ENCODE measurements at places on chromosomes 5 and 9.

DNA sequence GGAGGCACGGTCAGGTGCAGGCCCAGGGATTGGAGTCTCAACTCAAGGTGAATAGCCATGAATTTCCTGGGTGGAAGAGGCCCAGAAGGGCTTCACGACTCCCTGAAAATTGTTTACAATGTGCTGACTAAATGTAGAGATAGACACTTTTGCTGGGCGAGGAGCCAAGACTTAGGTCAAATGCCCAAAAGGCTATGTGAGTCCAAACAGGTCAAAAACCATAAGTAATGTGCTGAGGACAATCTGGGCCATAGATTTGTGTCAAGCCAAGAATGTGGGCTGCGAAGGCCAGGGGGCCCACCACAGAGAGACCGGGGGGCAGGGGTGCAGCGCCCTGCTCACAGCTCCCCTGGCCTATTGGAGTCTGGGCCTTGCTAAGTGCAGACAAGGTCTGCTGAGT is 197.8 kb downstream of the HSPA4 start:
- DNase-seq = no peak

DNA sequence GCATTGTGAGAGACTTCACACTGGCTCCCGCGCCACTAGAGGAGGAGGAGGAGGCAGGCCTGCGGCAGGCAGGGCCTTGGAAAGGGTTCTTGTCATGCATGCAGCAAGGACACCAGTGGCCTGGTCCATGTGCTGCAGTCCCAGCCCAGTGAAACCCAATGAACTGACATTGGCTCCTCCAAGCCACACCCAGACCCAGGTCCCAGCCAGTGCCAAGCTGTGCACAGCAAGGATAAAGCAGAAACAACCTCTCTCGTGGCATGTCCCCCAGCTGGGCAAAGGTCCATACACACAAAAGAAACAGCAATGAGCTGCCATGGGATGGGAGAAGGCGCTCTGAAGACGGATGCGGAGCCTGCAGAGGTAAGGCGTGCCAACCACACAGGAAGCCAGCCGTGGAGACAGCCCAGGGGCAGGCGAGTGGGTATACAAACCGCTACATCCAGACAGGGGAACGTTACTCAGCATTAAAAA is 89.2 kb downstream of the SEMA4D start:
- DNase-seq = no peak

- peak; percentile 49 for DNase-seq
Observed at GRCh38 chr9:14315875-14316601, 2.1 kb upstream of the NFIB start.

DNA sequence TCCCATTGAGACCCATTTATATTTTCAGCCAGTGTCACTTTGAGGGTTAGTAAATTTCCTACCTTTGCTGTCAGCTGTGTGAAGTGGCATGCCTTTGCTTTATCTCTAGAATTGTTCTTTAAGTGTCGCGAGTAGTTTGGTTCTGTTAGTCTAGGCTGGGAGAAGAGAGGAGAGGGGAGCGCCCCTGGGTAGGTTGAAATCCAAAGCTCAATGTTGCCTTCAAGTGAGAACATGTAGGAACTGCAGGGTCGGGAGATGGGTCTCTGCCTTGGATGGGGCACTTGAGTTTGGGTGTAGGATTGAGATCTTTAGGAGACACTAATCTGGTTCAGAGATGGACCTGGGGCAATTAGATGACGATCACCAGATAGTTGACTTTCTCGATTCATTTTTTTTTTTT is 46.3 kb downstream of the STC2 start:
- DNase-seq = peak; percentile 21

- peak; percentile 22 for DNase-seq
Observed at GRCh38 chr9:109238655-109239054, 71.6 kb upstream of the FRRS1L start.

- DNase-seq = peak; percentile 63
Observed at GRCh38 chr5:64165500-64166200, at the start of gene RNF180. RNF180 (plus strand) TSS chr5:64165843; CDS start chr5:64200808, 34,965 bp downstream.

Data from foreskin fibroblast (primary cell).